ENCODE measurements at places on chromosomes 3 and 15.

GRCh38 chr3:65142456-65142855 lies 454.7 kb upstream of the ADAMTS9 start:
- DNase-seq, result no peak

- DNase-seq, result no peak
Measured at GRCh38 chr3:151989621-151990020, 116.2 kb downstream of the SUCNR1 start.

- DNase-seq, result no peak
Measured at GRCh38 chr15:98763179-98763578, 114.8 kb downstream of the IGF1R start.

GRCh38 chr3:147298511-147298982 lies 107.8 kb downstream of the ZIC4 start:
- DNase-seq, result peak; percentile 2

DNA sequence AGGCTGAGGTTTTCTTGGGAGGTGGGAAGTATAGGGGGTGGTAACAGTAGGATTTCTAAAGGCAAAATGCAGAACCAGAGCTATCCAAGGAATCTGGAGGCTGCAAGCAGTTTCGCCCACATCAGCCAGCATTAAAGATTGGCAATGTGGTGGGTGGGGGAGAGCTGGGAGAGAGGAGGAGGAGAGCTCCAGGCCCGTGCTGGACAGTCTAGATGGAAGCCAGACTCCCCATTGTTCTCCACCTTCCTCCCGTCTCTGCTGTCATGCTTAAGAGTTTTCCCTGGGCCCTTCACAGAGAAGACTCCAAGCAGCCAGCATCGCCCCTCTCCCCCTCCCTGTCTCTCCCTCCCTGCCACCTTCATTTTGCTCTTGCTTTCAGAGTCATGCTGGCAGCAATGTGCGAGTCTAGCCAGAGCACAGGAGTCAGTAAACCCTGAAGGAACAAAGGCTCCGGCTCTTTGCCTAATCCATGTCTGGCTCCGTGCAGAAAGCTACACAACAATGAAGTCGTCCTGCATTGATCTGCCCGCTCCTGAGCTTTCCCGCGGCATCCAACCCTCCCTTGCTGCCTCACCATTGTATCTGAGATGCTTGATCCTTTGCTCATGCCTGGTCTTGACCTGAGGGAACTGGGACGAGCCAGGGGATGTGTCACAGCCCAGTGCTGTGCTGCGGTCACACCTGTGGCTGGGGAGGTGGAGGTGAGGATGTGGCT lies 282.9 kb downstream of the NTRK3 start:
- DNase-seq, result no peak

GRCh38 chr3:139564294-139564861 lies 24.8 kb upstream of the RBP1 start:
- no peak for DNase-seq

- peak; percentile 40 for DNase-seq
Measured at GRCh38 chr3:129184396-129184657, 631 bp upstream of the CNBP start.

DNA sequence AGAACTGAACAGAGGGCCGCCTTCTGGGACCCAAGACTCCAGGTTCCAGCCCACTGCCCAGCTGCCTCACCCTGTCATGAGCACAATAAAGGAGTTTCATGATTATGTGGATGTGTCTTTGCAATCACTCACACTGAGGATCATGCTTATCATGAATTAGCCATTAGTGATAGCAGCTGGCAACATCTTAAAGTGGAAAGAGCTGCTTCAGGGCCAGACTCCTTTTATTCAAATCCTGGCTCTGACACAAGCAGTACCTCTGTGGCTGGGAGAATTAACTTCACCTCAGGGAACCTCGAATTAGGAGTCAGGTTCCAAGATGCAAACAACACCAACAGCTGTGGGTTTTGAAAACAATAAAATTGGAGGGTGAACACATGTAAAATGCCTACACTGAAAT lies 6.6 kb upstream of the SCAP start:
- no peak for DNase-seq

DNA sequence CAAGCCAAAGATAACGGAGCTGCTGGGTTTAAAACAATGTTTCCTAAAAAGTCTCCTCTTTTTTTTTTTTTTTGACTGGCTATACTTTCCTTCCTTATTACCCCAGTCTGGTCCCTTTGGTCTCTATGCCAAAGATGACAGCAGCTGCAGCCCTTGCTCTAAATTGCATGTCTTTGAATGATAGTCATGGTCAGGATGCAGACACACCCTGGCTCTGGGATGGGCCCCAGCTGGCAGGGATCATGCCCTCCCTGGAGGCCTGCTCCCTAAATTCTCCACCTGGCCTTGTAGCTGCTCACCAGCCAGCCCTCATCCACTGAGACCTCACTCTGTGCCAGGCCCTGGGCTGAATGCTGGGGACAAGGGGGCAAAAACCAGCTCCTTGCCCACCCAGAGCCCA lies 95.8 kb downstream of the MESD start:
- no peak for DNase-seq

- DNase-seq, result peak; percentile 85
Measured at GRCh38 chr3:13073326-13074005, at the start of gene IQSEC1. Gene IQSEC1 (minus strand): TSS chr3:13073429. CDS start chr3:13073014, 415 bp downstream.

DNA sequence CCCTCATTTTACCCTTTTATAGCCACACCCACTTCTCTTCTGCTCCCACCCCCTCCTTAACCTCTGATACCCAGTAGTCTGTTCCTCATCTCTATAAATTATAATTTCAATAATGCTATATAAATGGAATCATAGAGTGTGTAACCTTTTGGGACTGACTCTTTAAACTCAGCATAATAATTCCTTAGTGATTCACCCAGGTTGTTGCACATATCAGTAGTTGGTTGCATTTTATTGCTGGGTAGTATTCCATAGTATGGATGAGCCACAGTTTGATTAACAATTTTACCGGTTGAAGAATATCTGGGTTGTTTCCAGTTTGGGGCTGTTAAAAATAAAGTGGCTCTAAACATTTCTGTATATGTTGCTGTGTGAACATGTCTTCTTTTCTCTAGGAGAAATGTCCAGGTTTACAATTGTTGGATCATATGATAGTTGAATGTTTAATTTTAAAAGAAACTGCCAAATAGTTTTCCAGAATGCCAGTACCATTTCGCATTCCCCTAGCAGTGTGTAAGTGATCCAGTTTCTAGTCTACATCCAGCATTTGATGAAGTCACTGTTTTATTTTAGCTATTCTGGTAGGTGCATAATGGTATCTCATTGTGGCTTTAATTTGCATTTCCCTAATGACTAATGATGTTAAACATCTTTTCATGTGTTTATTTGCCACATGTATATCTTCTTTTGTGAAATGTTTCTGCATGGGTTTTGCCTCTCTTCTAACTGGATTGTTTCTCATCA lies 68.5 kb downstream of the VPS8 start:
- DNase-seq, result no peak

DNA sequence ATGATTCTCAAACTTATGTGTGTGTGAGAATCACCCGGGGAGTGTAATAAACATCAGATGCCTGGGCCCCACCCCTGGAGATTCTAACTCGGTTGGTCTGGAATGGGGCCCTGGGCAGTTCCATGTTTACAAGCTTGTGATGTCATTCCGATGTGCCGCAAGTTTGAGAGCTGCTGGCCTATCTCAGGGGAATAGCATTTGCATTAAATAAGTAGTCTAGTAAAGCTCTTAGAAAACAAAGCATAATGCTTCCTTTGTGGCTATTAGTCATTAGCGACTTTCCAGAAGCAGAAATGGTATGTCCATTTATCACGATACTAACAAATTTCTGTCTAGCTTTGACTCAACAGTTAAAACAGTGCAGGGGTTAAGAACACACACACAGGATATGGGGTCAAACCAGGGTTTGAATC lies 20.9 kb downstream of the PGBD4 start:
- no peak for DNase-seq

- no peak for DNase-seq
Measured at GRCh38 chr15:83199288-83199687, 8.3 kb downstream of the HDGFL3 start.

GRCh38 chr3:66317750-66318376 lies 97.1 kb downstream of the SLC25A26 start:
- DNase-seq, result peak; percentile 29

GRCh38 chr3:100009276-100010086 lies 104.8 kb downstream of the FILIP1L start:
- DNase-seq, result no peak

GRCh38 chr3:100898681-100899080 lies 94.5 kb downstream of the ABI3BP start:
- no peak for DNase-seq

DNA sequence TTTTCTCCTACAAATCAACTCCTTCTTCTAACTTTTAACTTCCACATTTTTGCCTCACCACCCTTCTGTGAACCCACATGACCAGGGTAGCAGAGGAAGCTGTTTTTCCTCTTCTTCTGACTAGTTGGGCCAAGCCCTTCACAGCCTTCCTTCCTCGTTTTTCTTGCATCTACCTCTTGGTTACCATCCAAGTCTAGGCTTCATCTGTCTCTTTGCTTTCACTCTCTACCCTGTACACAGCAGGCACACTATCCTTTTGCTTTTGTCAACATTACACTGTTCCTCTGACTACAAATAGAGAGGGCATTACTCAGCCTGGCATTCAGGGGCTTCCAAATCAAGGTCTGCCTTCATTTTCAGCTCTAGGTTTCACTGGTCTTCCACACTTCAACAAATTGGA lies 22.0 kb downstream of the SLC9A9 start:
- DNase-seq, result peak; percentile 72

GRCh38 chr15:57228395-57228794 lies 147.9 kb upstream of the CGNL1 start:
- no peak for DNase-seq

GRCh38 chr3:114880078-114880477 lies 267.0 kb downstream of the ZBTB20 start:
- DNase-seq, result no peak

DNA sequence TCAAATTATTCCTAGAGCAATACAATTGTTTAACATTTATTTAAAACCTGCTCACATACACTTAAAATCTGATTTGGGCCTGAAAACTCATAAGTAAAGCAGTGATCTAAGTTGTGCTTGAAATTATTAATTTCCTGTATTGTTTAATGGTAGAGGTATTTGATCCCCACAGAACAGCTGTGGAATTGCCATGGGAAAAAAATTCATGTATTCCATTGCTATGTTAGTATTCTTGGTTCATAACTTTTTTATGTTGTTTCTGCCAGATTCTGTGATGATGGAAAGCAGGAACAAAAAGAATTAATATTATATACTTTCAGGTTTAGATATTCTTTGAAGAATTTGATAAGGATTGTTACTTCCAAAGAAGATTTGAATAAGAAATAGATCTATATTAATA lies 831.5 kb upstream of the NR2F2 start:
- no peak for DNase-seq

- DNase-seq, result no peak
Measured at GRCh38 chr15:100107151-100107550, 234.6 kb downstream of the ADAMTS17 start.

- no peak for DNase-seq
Measured at GRCh38 chr3:171340434-171340833, 119.8 kb downstream of the TNIK start.

- no peak for DNase-seq
Measured at GRCh38 chr3:115141033-115141757, 5.9 kb downstream of the ZBTB20 start.

DNA sequence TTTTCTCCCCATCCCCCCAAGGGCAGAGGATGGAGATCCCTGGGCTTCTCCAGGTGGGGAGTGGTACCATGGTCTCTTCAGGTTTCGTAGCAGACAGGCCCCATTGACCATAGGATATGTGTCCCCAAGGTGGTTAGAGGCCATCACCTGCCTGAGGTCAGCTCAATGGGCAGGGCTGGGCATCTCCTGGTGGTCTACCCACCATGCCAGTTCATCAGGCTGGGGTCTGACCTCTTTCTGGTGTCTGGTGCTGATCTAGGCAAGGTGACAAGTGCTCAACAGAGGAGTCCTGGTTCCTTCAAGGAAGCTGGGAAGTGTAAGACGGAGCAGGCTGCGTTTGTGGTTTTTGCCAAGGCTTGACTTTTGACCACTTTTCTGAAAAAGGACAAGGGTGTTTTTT lies 71.4 kb downstream of the SMAD3 start:
- no peak for DNase-seq

DNA sequence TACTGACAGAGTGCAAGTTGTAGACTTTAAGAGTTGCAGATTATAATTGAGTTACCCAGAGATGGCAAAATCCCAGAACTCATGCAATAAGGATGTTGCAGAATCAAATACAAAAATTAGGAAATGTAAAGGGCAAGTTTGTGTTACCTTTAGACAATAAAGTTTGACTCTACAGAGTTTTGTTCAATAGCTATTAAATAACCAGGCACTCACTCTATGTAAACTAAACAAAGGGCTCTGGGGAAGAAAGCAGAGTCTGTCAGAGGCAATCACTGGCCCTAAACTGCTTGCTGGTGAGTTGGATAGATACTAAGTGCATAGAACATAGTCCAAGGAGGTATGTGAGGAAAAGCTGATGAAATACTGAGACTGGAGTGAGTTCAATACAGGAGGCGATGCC lies 40.0 kb upstream of the PLCL2 start:
- DNase-seq, result no peak

- DNase-seq, result no peak
Measured at GRCh38 chr15:42185801-42186200, 22.3 kb downstream of the VPS39 start.

GRCh38 chr15:73786538-73786937 lies 33.4 kb upstream of the INSYN1 start:
- DNase-seq, result peak; percentile 58

- DNase-seq, result no peak
Measured at GRCh38 chr3:179250803-179251476, at the start of gene KCNMB3. Gene KCNMB3 (minus strand): TSS chr3:179251114. CDS start chr3:179250990, 124 bp downstream.

GRCh38 chr15:92164327-92165000 lies 229.2 kb upstream of the ST8SIA2 start:
- no peak for DNase-seq

- DNase-seq, result no peak
Measured at GRCh38 chr3:73727854-73728253, 103.1 kb upstream of the PDZRN3 start.

DNA sequence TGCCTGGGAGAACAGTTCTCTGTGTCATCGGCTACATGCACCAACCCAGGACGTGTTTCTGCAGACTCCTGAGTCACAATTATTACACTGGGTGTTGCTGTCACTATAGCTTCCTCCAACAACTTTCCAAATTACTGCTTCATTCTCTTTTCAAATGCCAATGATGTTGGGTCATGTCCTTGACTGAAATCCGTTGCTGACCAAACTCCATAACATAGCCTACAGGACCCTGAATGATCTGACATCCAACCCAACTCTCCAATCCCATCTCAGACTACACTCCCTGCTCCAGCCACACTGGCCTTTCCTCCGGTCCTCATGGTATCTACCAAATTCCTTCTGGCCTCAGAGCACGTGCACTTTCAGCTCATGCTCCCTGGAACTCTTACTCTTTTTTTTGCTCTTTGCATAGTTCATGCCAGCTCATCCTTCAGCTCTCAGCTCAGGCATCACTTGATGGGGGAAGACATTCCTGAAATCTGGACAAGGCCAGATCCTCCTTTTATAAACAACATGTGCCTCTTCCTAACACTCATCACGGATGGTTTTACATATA lies 108.8 kb upstream of the PTPRG start:
- no peak for DNase-seq

DNA sequence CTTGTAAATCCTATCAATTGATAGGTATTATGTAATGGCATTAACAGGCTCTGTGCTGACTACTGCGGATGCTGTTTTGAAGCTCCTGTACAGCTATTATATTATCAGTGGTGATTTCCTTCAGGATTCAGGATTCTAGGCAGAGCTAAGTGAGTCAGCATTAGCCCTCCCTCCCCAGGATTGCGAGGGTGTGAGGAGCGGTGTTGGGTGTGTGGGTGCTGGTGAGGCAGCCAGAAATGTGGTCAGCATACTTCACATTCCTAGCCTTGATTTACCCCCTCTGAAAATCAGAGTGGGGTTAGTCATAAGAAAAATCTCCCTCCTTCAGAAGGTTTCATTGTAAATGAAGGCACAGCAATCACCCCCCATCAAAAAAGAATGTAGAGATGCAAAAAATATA lies 72.5 kb downstream of the SNTN start:
- peak; percentile 17 for DNase-seq
